ENCODE measurements at places on chromosomes 4 and X. TPM values are rescaled to one million over a fixed set of nuclear protein-coding genes. Genes with fewer than 3 reads are reported as not detected.

DNA sequence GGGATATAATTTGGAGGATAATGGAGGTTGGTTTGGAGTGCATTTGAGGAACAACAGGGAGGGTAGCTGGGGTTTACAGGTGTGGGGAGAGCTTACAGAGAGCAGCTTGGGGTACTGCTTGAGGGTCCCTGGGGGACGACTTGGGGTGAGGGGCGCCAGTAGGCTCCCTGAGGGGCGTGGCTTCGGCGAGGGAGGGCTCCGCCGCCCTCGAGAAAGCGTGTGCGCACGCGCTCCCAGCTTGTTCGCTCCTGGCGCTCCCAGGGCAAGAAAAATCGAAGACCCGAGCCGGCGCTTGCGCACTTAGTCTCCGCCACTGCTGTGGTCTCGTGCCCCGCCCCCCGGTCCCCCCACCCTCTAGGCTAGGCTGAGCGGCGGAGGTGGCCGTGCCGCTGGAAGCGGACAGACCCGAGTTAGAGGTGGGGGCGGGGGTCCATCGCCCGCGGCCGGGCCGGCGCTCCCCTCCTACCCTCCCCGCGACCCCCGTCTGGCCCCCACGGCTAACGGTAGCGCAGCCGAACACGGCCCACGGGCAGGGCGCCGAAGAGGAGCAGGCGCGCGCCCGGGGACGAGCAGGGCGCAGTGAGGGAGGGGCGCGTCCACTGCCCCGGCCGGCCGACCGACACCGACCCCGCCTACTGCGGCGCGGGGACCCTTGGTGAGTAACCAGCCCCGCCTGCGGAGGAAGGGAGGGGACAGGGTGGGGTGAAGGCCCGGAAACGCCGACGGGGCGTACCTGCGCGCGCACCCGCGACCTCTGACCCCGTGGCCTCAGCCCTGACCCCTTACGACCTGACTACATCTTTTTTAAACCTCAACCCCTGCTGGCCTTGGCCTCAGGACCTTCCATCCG lies 5.4 kb upstream of the CCDC120 start:
- DNase-seq: no peak

GRCh38 chr4:85946821-85947220 lies 413.0 kb downstream of the MAPK10 start:
- no peak for DNase-seq

DNA sequence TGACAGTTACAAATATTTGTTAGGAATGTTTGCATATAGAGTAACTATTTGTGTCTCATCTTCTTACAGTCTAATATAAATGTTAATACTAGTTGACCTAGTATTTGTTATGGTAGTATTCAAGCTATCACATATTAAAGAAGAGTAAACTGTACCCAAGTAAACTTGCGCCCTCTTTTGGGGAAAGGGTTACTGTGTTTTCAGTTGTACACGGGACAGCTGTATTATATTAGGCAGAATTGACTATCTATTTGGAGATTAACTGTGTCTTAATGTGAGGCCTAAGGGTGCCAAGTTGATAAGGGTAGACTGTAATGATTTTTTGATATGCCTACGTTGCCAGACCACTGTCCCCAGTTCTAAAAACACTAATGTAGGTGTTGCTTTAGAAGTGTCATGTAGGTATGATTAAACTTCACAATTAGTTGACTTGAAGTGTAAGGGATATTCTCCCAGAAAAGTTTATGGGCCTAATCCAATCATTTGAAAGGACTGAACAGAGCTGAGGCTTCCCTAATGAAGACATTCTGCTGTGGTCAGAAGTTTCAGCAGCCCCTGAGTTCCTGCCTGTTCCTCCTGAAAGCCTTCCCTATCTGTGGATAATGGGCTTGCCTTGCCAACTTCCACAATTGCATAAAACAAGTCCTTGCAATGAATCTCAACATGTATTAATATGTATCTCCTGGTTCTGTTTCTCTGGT lies 172.8 kb upstream of the CXCL13 start:
- DNase-seq: no peak

DNA sequence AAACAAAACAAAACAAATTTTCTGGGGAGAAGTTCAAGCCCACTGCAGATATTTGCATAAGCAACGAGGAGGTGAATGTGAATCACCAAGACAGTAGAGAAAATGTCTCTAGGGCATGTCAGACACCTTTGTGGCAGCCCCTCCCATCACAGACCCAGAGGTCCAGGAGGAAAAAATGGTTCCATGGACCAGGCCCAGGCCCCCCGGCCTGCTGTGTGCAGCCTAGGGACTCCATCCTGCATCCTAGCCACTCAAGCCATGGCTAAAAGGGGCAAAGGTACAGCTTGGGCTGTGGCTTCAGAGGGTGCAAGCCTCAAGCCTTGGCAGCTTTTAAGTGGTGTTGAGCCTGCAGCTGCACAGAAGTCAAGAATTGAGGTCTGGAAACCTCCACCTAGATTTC lies 54.0 kb downstream of the LPAR4 start:
- no peak for DNase-seq

- no peak for DNase-seq
These were observed 6.1 kb upstream of the HCCS start for GRCh38 chrX:11105080-11105479.

GRCh38 chr4:42396752-42397634 lies at the start of gene SHISA3:
TSS of gene SHISA3 (plus strand) at chr4:42397488. CDS start at chr4:42398057, 569 bp downstream.
- DNase-seq: no peak

DNA sequence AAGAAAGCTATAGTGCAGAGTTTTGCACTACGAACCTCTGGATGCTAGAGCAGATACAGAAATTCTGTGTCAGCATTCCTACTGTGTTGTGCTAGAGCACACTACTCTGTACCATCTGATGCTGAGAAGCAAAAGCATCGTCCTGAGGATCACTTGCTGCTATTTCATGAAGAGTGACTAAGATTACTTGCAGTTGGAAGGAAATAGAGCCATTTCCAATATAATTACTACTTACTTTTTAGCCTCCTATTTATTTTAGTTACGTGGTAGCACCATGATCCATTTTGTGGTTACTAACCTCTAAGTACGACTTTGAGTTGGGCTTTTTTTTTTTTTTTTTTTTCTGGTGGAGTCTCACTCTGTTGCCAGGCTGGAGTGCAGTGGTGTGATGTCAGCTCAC lies 226.7 kb downstream of the PALLD start:
- DNase-seq: no peak

DNA sequence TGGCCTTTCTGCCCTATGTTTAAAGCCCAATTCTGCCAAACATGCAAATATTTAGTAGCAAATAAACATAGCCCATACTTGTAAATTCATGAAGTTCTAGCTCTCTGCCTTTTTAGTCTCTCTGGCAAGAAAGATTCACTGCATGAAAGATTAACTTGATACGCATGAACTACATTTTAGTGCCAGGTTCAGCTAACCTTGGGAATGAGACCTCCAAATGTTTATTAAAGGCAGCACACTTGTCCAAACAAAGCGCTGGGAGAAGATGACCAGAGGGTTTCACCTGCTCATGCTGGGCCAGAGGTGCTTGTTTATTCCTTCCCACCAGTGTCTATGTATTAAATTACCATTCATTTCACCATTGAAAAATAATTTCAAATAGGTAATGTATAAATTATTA lies 44.5 kb upstream of the IL1RAPL1 start:
- DNase-seq: no peak

DNA sequence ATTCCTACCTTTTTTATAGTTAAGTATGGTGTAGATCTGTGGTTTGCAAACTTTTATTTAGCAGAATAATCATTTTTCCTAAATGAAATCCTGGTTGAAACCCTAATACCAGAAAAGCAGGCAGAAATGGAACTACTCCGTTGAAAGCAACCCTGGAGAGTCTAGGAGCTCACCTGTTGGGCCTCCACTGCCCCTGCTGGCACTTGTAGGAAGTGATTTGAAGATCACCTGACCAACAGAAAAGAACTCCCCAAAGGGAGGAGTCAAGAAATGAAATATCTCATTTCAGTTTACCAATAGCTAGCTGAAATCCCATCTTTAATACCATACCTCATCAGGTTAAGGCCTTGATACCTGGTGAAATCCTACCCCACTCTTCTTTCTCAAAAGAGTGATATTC lies 277.1 kb downstream of the KLHL13 start:
- no peak for DNase-seq

DNA sequence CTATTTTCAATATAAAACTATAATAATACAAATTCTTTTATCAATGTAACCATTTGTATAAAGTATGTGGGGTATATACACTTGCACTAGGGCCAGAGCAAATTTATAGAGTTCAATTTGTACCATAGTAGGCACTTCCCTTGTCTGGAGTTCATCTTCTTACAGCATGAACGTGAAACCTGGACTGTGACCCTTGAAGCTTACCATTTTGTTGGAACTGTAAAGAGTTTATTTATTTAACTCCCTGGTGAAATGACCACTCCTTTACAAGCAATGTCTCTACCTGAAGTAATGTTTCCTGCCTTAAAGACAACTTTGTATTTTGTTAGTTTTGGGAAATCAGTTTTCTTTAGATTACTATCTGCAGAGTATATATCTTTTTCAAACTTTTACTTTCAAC lies 188.2 kb downstream of the ARAP2 start:
- no peak for DNase-seq

- no peak for DNase-seq
These were observed 19.1 kb downstream of the GPRASP3 start for GRCh38 chrX:102739657-102740056.

- DNase-seq: no peak
These were observed 53.2 kb downstream of the HMGB2 start for GRCh38 chr4:173280998-173281397.

DNA sequence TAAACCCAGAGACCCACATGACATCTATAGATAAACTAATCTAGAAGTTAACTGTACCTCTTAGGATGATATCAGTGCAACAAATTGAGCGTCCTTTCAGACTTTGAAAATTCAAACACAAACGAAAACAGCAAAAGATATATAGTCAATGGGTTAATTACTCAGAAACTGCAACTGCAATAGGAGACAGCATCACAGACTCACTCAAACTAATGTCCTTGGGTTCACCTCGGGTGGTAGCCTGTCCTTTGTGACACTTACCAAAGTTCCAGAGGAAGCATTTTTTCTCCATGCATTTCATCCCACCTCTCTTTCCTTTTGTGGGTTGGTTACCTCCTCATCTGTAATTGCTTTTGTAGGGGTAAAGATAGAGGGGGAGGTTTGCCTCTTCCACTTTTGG lies 9.7 kb downstream of the GC start:
- no peak for DNase-seq

- DNase-seq: no peak
These were observed 528.3 kb upstream of the BOD1L1 start for GRCh38 chr4:14155803-14156202.

DNA sequence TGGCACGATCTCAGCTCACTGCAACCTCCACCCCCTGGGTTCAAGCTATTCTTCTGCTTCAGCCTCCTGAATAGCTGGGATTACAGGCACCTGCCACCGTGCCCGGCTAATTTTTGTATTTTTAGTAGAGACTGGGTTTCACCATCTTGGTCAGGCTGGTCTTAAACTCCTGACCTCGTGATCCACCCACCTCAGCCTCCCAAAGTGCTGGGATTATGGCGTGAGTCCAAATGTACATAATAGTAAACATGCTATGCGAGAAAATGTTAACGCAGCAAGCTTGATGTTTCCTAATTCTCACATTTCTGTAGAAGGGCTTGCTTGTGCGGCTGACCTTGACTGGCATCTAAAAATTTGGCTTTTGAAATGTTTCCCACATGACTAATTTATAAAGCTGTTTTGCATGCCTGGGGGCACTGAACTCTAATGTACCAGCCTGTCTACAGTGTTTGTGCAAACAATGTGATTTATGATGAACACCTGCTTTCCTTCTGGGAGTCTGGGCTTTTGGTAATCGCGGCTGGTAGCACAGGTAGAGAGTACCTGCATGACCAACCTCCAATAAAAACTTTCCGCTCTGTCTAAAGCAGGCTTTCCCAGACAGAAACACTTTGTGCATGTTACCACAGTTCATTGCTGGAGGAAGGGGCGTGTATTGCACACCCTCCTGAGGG lies 216.8 kb downstream of the IL15 start:
- no peak for DNase-seq

DNA sequence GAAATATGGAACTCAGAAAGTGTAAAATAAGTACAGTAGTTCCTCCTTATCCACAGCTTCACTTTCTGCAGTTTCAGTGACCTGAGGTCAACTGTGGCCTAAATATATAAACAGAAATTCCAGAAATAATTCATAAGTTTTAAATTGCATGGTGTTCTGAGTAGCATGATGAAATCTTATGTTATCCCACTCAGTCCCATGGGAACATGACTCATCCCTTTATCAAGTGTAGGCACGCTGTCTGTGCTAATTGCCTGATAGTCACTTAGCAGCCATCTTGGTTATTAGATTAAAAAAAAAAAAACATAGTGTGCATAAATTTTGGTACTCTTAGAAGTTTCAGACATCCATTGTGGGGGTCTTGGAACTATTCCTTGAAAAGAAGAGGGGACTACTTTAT lies 983.4 kb upstream of the ADGRL3 start:
- DNase-seq: no peak

DNA sequence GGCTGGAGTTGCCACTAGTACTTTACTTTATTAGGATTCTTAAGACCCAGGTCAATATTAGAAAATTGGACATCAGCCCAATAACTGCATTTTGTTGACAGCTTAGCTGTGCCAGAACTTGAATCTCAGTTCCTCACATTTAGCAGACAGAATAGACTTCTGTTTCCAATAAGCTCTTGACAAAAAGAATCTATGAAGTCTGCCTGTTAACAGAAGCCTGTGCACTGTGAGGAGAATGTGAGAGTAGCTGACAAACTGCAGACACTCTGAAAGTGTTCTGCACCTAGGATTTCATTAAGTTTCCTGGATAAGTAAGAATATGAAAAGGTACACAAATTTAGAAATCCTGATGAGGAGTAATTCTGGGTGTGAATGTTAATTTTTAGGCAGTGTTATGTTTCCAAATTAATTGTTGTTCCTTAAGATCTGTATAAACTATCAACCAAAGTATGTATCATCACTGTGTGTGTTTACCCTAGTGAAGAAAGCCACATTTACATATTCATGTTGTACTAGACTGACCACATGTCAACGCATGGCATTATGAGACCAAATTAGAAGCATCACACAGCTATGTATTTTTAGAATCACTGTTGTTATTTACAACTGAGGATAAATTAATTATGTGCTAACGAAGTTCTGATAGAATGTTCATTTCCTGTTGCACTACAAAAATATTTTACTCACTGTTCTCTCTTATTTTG lies 756.4 kb upstream of the IGFBP7 start:
- DNase-seq: no peak

- DNase-seq: no peak
These were observed 27.1 kb upstream of the ALB start for GRCh38 chr4:73376976-73377375.

Gene HTT
- 10.6 TPM for polyA plus RNA-seq

Gene NLRP2B
- not detected for polyA plus RNA-seq

Gene FAM149A
- not detected for polyA plus RNA-seq

Gene GAGE12F
- not detected for polyA plus RNA-seq

Gene GAK
- 20.0 TPM for polyA plus RNA-seq

Gene PRRG1
- 15.4 TPM for polyA plus RNA-seq

Gene GUCY1A1
- 0.38 TPM for polyA plus RNA-seq

Gene OTUD6A
- not detected for polyA plus RNA-seq

Gene SSX1
- not detected for polyA plus RNA-seq

Gene IGFBP7
- 1,691 TPM for polyA plus RNA-seq

Gene IL9R
- polyA plus RNA-seq: 0.06 TPM

Gene HSFX1
- polyA plus RNA-seq: 0.12 TPM
